ENCODE measurements at places on chromosomes 3 and 15.

GRCh38 chr3:26963361-26963743 lies 340.8 kb downstream of the LRRC3B start:
- no peak for DNase-seq

- no peak for DNase-seq
These were observed 46.9 kb upstream of the NEDD4 start for GRCh38 chr15:56040081-56041035.

DNA sequence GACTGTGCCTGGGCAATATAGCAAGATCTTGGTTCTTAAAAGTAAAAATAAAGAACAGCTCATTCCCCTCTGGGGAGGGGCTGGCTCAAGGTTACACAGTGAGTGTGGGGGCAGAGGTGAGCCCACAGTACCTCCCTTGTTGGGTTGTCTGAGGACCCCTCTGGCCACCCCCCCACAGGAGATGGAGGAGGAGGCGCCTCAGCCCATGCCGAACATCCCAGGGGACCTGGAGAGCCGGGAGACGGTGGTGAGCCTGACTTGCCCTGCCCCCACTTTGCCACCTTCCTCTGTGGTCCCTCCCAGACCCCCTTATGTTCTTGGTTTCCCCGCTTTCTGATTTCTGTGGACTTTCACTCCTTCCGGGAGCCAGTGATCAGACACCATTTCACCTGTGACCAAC lies 28.7 kb downstream of the NGRN start:
- no peak for DNase-seq

DNA sequence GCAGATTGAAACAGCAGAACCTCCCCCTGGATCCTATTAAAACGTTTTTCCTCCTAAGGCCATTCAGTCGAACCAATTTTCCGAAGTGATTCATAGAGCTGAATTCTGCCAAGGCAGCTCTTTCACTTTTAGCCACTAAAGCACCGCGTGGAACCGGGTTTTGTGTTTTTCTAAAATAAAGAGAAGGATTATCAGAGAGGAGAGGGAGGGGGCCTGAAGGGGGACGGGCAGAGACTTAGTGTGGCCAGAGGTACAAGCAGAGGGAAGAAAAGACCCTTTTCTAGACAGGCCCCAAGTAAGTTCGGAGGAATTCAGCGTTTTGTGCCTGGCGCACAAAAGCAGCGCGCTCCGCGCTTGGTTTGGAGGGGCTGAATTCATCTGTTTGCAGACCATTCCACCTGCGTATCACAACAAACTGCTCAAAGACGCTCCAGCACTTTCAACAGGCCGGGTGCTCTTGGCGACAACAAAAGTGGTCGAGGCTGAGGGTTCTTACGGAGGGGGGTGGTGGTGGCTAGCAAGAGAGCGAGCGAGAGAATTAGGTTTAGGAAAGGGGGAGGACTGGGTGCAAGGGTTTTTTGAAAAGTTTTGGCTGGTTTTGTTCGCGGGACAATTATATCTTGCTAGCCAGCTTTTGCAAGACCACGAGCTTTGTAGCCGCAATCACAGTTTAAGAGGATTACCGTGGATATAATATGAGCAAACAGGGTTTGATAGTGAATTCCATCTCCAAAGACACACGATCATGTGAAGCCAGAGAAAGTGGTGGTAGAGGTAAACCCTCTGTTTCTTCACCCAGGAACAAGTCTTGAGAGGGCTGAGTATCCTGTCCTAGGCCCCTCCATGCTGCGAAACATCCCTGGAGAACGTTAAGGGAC lies 1.2 kb upstream of the FEZF2 start:
- no peak for DNase-seq

DNA sequence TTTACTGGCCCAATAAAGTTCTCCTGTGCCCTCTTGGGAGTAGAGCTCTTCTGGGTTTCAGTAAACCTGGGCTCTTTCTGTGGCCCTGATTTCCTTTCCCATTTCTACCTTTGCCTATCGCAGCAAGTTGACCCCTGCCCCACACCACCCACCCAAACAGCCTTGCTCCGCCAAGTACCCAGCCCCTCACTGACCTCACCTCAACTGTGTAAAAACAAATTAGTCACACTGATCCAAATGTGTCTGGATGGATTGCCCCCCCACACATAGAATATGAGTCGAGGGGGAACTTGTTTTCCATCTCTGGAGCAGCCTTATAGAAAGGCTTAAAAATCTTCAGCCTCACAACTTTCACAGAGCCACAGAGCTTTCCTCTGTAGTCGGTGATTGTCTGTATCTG lies 28.6 kb upstream of the VEPH1 start:
- no peak for DNase-seq

DNA sequence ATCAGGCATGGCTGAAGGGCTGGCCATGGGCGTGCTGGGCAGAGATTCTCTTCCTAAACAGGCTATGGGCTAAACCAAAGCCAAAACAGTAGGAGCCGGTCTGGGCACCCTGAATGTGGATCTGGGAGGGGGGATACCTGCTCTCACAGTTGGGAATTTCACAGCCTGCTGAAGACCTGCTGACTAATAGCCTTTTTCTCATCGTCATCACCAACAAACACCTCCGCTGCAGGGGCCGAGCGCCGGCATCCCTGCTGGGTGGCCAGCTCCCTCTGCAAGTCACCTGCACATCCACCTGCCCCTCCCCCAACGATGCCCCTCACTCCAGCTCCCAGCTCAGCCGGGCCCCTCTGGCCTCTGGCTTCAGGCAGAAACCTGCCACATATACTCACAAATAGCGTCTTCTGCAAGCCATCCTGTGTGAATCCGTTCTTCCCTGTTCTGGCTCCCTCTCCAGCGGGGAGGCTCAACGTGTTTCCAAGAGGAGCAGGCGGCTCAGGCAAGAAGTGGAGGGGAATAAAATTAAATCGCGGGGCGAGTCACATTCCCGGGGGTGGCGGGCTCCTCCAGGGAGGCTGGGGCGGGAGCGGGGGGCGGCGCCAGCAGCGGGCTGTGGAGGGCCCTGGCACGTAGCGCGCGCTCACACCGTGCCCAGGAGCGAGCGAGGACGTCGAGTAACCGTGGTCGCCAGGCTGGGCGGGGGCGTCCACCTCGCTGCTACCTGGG lies 466 bp downstream of the IQSEC1 start:
- DNase-seq = no peak

DNA sequence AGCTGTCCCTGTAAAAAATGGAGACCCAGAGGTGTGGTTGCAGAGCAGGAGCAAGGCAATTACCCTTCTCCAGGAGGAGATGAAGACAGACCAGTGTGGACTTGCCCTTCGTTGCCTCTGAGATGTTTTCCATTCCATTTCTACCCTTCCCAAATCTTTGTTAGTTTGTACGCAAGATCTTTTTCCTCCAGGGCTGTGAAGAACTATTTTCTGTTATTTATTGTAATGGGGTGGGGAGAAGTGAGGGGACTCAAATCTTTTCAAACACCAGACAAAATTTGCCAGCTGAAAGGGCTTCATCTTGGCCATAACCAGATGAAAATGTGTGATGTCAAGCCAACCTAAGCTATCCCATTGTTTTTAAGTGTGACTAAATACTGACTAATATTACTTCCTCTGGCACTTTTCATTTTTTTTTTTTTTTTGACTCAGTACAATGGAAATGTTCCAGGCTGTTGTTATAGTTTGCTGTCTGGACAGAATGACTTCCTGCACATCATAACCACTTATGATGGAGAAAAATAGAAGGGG lies 271.3 kb upstream of the TPRG1 start:
- DNase-seq = no peak

DNA sequence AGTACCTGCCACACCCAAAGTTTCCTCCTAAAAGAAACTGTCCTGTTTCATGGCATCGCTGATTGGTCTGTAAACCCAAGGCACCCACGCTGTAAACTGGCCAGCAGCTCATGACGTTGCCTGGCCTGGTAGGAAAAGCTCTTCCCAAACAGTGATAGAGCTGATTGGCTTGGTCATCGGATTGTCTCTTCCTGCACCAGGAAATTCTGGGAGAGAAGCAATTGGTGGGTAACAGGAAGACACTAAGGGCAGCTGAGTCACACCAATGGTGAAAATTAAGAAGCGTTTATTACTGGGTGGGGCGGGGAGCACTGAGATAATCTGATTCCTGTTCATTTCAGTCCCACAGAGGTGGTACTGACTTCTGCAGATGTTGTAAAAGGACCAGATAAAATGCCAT lies 31.0 kb downstream of the KLHL6 start:
- no peak for DNase-seq

GRCh38 chr3:39960515-39961191 lies 151.2 kb downstream of the MYRIP start:
- DNase-seq = no peak

GRCh38 chr3:53823956-53824657 lies 22.1 kb downstream of the CHDH start:
- no peak for DNase-seq

GRCh38 chr3:127732879-127733350 lies 60.2 kb downstream of the ABTB1 start:
- no peak for DNase-seq

GRCh38 chr3:193052354-193053045 lies 134.8 kb upstream of the MB21D2 start:
- no peak for DNase-seq

DNA sequence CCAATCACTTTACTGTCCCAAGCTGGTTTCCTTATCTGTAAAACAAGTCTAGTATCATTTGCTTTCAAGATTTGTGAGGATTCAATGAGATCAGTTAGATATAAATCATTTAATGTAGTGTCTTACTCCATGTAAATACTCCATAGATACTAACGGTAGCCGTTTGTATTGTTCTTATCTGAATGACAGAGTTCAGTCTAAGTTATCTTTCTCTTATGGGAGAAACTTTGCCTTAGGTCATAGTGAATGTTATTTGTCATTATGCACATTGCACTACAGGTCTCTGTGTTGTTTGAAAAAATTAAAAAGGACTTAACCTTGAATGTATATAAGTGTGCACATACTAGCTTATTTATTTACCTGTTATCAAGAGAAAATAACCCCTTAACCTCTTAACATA lies 44.7 kb downstream of the MBNL1 start:
- DNase-seq = no peak

- DNase-seq = no peak
These were observed 9.8 kb upstream of the ETV5 start for GRCh38 chr3:186118692-186119091.

DNA sequence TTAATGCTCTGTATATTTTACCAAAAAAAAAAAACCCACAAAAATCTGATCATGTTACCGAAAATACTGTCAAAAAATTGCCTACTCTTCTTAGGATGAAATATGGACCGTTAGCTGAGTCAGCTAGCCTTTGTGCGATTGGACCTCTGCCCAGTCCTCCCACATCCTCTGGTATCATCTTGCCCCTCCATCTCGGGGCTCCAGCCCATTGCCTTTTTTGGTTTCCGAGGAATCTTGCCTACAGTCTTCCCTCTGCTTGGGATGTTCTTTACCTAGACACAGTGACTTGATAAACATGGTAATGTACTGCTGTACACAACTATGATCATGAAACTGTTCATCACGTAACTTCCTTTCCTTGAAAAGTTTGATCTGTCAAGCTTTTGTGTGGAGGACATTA lies 371.4 kb downstream of the SV2B start:
- DNase-seq = no peak

Data from left renal pelvis (tissue), 4 donors.